D341Med (cell line): ENCODE measurements at places on chromosomes 1 and 21.

DNA sequence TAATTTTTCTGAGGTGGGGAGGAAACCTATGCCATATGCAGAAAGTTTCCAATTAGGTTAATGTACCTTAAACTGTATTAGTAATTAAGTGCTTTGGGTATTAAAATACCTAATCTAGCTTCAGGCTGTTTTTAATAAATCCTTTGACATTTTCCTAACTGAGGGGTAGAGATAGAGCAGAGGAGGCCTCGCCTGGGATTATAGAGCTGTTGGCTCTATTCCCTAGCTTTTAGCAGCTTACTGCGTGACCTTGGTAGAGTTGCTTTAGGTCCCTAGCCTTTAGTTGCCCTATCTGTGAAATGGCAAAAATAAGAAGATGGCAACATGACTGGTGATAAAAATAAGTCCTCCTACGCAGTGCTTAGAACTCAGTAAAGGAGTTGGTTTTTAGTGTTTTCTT, 621.0 kb downstream of the LMO4 start:
- DNase-seq, result peak; percentile 65

DNA sequence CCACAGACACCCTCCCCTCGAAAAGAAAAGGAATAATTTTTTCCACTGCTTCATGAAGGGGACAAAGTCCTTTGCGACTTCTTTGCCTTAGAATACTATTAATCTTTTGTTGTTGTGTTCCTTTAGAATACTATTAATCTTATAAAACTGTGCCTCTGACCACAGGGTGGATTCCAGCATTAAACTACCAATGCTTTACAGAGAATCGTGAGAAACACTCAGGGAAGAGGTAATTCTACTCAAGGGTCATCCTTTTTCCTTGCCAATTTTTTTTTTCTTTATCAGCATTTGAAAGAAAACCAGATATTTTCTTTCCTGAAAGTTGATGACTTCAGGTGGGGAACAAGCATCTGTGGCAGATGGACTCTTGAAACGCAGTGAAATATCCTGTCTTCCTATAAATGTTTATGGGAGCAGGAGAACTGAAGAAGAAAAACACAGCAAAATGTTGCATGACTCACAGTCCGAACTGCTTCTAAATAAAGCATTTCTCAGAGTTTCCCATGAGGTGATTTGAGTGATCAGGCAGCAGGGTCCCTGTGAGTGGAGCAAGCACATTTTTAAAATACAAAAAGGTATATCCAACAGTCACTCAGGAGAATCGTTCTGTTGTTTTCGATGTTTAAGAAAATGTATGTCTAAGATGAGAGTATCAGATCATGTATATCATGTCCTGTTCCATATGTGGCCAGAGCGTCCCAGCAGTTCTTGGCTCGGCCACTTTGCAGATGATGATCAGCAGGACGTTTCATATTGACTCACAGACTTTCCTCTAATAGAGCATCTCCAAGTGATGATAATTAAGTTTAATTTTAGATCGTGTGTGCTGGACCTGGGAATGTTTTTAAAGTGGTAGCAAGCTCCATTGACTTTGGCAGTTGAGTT, 154.2 kb upstream of the RUNX1 start:
- no peak for DNase-seq

- no peak for DNase-seq
These were observed 3.6 kb upstream of the SPSB1 start for GRCh38 chr1:9289090-9289534.

DNA sequence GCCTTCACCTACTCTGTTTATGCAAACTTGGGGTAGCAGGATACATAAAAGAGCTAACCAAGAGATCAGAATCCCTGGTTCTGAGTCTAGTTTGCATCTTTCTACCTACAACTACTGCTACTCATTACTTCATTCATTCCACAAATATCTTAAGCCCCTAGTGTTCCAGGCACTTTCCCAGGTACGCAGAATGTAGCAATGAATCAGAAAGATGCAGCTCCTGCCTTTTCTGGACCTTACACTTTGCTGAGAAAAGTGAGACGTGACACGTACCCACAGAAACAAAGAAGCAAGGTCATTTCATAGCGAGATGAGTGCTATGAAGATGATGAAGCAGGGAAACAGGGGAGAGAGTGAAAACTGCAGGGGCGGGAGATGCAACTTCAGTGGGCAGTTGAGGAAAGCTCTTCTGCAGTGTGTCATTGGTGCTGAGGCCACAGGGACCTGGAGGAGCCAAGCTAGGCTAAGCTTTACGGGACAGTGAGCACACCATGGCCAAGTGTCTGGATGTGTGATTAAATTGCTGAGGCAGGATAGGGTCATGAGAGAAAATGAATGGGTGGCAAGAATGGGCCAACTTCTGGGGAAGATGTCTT, 167.9 kb downstream of the TNFSF18 start:
- no peak for DNase-seq

- DNase-seq, result no peak
These were observed 38.6 kb downstream of the CYYR1 start for GRCh38 chr21:26534517-26534916.

GRCh38 chr1:40665335-40666171, at the start of gene RIMS3:
Gene RIMS3 (minus strand): TSS chr1:40665682. CDS start chr1:40641925, 23,757 bp downstream.
- peak; percentile 93 for DNase-seq

DNA sequence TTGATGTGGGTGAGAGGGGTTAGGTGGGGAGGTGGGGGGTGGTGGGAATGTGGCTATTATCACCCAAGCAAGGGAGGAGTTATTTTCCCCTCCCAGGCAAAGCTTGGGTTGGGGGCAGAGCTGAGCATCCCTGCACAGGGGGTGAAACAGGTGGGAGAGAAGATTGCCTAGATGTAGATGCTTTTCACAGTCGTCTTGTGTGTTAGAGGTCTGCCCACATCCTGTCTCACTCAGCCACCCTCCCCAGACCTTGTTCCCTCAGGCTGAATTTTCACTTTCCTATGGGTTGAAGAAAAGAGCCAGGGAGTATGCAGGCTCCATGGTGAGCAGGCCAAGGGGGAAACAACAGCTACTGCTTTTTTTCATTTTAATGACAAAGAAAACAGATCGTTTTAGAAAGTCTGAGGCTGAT, 223.5 kb downstream of the KIF26B start:
- no peak for DNase-seq
